NT2/D1 (cell line): ENCODE measurements at places on chromosomes 16 and 17.

GRCh38 chr17:40068917-40069750 is 6.4 kb downstream of the THRA start:
- no peak for DNase-seq

- DNase-seq = no peak
Measured at GRCh38 chr17:57401556-57402488, 145.5 kb downstream of the MSI2 start.

DNA sequence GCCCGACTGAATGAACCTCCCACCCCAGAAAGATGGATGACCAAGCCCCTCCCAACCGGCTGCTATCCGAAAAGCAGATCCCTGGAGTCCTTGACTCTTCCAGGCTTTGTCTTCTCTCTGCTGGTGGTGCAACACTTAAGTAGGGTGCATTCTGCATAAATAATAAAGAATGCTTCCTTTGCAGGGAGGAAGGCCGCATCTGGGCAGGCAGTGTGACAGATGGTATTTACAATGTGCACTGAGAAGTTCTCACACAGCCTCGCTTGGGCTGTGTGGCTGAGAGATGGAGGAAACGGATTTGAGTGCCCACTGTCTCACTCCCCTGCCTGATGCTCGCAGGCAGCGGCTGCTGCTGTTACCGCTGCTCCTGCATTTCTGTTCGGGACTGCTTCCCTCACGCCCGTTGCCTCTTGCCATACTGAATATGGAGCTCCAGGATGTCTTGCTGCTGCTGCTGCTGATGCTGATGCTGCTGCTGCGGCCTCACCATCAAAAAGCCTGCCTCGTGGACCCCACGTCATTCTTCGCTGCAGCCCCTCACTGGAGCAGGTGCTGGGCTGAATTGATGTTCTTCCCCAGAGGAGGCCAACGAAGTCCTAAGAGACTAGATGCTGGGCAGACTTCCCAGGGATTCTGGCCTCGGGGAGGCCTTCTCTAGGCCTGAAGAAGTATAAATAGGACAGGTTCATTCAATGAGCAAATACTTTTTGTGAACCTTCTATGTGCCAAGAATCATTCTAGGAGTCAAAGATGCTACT is 7.1 kb upstream of the RHBDL3 start:
- DNase-seq = no peak

- no peak for DNase-seq
Measured at GRCh38 chr17:82690786-82691489, 7.6 kb downstream of the RAB40B start.

DNA sequence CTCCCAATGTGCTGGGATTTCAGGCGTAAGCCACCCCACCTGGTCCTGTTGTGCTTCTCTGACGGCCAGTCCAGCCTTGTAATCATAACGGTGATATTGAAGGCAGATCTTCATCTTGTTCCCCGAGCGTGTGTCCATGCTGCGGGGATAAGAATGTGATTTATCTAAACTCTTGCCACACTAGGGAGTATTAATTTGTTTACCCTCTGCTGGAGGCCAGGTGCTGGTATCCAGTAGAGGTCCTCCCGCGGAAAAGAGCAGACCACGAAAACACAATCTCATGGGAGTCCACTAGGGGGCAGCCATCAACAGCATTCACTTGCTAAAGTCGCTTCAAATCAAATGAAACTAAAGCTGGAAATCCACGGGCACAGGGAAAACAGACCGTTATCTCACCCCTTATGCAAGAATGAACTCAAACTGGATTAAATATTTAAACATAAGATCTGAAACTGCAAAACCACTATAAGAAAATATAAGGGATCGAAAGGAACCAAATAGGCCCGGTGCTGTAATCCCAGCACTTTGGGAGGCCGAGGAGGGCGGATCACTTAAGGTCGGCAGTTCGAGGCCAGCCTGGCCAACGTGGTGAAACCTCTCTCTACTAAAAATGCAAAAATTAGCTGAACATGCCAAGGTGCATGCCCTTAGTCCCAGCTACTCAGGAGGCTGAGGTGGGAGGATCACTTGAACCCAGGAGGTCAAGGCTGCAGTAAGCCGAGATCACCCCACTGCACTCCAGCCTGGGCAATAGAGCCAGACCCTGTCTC is 22.3 kb upstream of the RBBP6 start:
- peak; percentile 86 for DNase-seq

DNA sequence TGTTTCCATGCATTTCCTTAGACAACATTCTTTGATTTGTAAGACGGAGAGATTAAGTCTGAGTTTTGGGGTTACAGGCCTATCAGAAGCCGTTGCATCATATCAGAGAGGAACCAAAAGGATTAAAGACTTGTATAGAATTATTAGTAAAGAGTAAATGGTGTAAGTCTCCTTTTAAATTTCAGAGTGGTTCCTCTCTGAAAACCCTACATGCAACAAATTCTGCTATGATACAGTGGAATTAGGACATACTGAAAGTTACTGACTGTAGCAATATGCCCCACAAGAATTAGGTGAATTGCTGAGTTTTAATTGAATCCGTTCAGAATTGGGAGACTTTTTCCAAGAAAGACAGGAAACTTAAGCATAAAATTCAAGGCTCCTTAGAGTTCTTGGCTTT is 221.6 kb downstream of the FTO start:
- no peak for DNase-seq

DNA sequence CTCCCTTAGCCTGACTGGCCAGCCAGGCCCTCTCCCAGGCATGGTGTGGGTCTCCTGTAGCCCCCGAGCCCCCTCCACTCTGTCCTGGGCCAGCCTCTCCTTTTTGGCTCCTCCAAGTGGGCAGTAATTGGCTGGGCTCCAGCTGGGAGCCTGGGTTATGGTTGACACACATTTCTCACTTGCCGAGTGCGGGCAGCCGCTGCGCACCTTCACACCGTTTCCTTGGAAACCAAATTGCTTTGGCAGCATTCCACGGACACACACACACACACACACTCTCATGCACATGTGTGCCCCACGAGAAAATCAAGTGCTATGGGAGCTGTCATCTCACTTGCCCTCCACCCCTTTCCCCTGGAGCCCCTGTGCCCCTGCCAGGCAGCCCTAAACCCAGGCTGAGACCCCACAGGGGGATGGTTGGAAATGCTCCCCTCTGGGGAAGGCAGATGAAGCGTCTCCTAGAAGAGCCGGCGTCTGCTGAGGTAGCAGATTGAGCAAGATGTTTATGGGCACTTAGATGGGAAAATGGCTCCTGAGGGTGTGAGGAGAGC is 402.7 kb upstream of the TNRC6C start:
- no peak for DNase-seq

DNA sequence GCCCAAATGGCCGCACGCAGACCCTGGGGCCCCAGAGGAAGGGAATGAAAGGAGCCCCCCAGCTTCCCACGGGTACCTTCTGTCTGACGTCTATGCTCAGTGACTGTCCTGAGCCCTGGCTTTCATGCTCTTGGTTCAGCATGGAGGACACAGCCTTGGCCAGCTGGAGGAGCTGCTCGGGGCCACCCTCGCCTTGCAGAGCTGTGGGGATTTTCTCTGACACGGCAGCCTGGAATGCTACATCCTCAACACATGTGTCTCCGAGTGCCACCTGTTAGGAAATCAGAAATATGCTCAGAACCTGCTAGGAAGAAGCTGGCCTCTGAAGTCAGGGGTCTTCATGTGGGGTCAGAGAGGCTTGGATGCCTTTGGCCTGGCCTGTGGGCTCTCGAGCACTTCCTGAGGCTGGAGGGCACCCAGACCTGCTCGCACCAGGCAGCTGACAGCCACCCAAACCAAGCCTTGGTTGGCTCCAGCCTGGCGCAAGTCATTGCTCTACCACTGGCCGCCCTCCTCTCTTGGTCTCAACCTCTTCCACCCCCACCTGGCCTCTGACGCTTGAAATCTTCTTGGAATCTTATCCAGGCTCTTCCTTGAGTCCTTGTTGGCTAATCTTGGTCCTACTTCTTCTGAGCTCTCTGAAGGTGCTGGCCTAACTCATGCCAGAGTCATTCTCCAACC is 63.7 kb upstream of the BCO1 start:
- DNase-seq = no peak

DNA sequence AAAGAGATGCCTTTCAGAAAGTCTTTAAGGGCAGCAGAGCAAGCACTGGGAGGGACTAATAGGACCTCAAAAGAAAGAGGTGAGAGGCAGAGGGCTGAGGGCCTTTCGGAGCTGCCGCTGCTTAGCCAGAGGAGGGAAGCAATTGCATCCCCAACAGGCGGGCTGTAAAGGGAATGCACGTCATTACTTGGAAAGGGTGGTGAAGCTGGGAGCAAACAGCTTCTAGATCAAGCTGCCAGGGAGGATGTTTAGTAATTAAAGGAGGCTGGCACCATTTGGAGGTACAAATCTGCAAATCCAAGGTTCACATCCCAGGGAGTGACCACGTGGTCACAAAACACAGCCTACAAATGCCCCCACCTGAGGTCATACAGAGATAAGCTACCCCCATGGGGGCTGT is 429.0 kb upstream of the RBFOX1 start:
- DNase-seq = no peak

GRCh38 chr16:10852286-10852685 is 24.7 kb upstream of the CIITA start:
- no peak for DNase-seq

GRCh38 chr16:12195296-12195695 is 218.8 kb downstream of the SNX29 start:
- no peak for DNase-seq

GRCh38 chr16:11716336-11716735 is 26.3 kb downstream of the TXNDC11 start:
- DNase-seq = no peak

DNA sequence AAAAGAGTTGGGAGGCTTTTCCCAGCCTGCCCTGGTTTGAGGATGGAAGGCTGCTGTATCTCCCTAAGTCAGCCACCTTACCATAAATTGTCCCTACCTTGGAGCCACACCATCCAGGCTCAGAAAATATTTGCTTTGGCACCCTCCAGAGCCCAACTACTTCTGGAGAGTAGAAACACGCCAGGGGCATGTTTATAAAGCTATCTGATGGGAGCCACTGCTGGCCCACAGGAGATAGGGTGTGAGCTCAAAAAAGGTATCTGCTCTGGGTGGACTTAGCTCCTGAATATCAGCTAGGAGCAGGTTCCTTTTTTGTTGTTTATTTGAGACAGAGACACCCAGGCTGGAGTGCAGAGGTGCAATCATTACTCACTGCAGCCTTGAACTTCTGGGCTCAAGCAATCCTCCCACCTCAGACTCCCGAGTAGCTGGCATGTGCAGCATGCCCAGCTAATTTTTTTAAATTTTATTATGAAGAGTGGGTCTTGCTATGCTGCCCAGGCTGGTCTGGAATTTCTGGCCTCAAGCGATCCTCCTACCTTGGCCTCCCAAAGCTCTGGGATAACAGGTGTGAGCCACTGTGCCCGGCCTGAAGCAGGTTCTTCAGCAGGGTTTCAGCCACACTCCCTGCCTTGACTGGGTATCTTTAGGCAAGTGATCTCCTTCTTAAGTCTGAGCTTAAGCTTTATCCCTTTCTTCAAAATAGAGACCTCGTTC is 147.1 kb downstream of the SALL1 start:
- no peak for DNase-seq

GRCh38 chr17:75086496-75087181 is 1.1 kb upstream of the SLC16A5 start:
- no peak for DNase-seq

GRCh38 chr17:82443465-82444283 is 6.9 kb downstream of the CYBC1 start:
- DNase-seq = no peak

- DNase-seq = no peak
Measured at GRCh38 chr17:82713071-82713723, 3.3 kb upstream of the FN3KRP start.

GRCh38 chr17:65885541-65886312 is 306.2 kb downstream of the CEP112 start:
- DNase-seq = no peak

DNA sequence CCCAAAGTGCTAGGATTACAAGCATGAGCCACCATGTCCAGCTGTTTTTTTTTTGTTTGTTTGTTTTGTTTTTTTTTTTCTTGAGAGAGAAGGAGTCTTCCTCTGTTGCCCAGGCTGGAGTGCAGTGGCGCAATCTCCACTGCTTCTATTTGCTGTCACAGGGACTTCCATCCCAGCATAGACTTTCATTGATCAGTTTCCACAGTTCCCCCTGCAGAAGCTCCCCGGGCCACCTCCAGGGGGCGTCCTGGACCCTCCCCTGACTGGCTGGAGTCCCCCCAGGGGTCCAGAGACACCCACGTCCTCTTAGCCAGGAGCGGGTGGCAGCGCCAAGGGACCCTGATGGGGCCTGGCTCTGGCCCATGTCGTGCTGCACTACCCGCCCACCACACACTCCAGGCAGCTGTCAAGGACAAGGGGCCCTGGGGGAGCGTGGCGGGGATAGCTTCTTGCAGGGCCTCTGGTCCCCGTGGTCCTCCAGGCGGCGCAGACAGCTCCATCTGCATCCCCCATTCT is 3.1 kb upstream of the NPW start:
- no peak for DNase-seq

DNA sequence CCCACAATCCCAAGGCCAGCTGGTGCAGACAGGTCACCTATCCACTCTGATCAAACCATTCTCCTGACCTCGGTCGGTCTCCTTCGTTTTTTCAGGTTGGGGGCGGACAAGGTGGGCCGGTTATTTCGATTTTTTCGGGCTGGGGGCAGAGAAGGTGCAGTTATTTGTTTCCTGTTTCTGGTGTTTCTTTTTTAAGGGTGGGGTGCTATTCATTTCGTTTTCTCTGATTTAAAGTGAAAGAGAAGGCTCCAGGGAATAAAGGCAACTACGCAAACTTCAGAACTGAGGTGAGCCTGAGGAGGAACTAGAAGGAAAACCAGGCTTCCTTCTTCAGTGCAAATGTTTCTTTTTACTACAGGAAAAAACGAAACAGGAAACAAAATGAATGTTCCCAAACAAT is 64.8 kb downstream of the ANKRD11 start:
- no peak for DNase-seq

- no peak for DNase-seq
Measured at GRCh38 chr17:2214047-2214928, 89.3 kb downstream of the SMG6 start.

DNA sequence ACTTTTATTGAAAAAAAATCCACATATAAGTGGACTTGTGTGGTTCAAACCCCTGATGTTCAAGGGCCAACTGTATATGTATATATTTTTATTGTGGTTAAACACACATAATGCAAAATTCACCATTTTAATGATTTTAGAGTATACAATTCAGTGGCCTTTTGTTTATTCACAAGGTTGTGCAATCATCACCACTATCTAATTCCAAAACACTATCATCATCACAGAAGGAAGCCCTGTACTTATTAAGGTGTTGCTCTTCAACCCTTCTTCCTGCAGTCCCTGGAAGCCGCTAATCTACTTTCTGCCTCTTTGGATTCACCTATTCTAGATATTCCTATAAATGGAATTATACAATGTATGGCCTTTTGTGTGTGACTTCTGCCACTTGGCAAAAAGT is 23.0 kb downstream of the MAP2K6 start:
- DNase-seq = no peak

DNA sequence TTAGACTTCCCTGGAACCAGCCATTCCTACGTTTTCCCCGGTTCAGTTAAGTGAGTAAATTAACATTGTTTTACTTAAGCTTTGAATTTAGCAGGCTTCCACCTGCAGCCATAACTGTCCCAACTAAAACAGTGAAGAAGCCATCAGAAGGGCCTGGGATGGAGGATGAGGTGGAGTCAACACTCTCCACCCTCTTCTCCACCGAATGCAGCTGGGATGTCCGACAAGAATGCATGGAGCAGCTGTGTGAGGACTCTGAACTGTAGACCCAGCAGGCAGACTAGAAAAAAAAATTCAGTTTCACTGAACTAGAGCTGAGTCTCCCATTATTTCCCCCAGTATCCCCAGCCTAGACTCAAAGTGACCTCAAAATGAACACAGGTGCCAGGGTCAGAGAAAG is 114.8 kb downstream of the C16orf95 start:
- DNase-seq = no peak
